Fibroblast of skin of right quadriceps (primary cell): ENCODE measurements at places on chromosomes 2 and 18.

GRCh38 chr2:215958257-215958656 lies 55.1 kb downstream of the MREG start:
- DNase-seq, result peak; percentile 28

DNA sequence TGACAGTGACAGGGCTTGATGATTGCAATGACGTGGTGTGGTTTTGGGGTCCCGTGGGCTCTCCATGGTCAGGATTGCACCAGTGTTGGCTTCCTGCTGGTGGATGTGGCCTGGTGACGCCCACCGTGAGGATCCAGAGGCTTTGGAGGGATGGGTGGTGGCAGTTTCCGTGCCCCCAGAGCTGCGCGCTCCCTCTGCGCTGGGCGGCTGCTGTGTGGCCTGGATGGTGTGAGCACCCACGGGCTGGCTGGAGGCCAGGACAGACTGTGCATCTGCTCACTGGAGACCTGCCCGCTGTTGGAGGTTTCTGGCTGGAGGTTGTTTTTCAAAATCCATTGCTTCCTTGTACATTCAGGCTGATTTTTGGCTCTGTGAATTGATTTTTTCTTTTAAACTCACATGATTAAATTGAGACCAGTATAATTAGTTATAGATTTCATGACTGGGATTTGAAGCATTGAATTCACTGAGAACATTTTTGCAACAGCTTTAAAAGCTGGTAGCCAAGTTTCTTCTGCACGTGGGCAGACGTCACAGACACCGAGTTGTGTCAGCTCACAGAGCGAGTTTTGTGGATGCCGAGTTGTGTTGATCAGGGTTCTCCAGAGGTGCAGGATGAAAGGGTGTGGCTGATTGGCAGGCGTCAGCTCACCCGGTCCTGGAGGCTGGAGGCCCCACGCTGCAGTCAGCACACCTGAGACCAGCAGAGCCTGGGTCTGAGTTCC lies 72.7 kb downstream of the KCNG2 start:
- DNase-seq, result no peak

DNA sequence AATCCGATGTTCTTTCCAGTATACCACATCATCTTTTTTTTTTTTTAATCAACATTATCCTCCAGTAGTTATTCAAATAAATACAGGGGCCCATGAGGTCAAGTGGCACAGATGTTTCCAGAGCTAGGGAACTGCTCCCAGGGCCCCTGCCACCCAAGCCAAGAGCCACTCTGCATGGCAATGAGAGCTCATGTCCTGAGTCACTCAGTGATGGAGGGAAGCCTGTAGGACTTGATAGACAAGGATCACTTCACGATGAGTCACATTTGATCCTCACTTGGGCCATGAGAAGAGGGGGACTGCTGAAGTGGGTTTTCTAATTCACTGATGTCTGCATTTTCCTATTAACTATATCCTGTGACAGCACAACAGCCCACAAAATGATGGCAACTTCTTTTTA lies 127.0 kb upstream of the PKDCC start:
- DNase-seq, result no peak

DNA sequence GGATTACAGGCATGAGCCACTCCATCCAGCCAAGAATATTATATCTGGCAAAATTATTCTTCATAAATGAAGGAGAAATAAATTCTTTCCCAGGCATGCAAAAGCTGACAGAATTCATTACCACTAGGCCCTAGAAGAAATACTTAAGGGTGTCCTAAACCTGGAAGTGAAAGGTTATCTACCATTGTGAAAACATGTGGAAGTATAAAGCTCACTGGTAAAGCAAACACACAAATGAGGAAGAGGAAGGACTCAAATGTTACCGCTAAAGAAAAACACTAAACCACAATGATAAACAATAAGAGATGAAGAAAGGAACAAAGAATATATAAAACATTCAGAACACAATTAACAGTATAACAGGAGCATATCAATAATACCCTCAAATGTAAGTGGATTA lies 171.8 kb downstream of the CAMKMT start:
- DNase-seq, result no peak

DNA sequence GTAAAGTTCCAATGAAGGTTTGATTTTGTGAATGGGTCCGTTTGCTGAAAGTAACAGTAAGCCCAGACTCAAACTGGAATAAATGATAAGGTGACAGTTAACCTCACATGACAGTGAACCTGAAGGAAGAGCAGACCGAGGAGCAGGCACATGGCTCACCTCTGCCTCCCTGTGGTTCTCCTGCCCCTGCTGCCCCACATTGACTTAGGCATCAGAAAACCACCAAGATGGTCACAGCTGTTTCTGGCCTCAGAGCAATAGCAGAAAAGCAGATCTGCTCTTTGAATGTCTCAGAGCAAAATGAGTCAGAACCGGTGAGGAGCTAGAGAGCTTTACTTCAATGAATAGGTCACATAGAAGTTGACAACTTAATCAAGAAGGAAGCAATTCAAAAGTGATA lies 487.6 kb downstream of the METTL4 start:
- no peak for DNase-seq

DNA sequence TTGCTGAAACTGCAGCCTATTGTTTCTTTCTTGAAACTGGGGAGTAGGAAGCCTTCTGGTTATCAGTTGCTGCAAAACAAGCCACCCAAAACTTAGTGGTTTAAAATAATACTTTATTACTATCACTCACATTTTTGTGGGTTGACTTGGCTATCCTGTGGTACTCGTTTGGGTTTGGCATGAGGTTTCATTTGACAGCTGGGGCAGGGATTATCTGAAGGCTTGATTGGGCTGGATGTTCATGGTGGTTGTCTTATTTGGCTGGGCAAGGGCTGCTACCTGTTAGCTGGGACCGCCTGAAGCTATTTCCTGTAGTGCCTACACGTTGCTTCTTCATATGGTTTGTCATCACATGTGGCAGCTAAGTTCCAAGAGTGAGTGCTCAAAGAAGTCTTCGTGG lies 122.3 kb downstream of the PLCL1 start:
- no peak for DNase-seq

GRCh38 chr2:9406529-9407362 lies 16.6 kb downstream of the ITGB1BP1 start:
- DNase-seq, result no peak

GRCh38 chr2:100919316-100919715 lies 82.8 kb upstream of the RPL31 start:
- no peak for DNase-seq

- DNase-seq, result peak; percentile 5
Measured at GRCh38 chr2:46574457-46575355, 95.3 kb downstream of the TMEM247 start.

GRCh38 chr18:58102018-58102417 lies 58.0 kb downstream of the NEDD4L start:
- DNase-seq, result no peak

GRCh38 chr18:7950380-7951136 lies 383.4 kb downstream of the PTPRM start:
- DNase-seq, result peak; percentile 65

GRCh38 chr2:154901063-154901462 lies 202.6 kb downstream of the KCNJ3 start:
- no peak for DNase-seq

- DNase-seq, result no peak
Measured at GRCh38 chr2:11824901-11825828, 78.7 kb downstream of the LPIN1 start.

GRCh38 chr2:233912691-233913423 lies 4.3 kb upstream of the TRPM8 start:
- DNase-seq, result peak; percentile 31

GRCh38 chr2:177392373-177393202 lies at the start of gene AGPS:
Gene AGPS, plus strand, starts transcription at chr2:177392773. Its CDS starts 17 bp downstream, at chr2:177392790.
- DNase-seq, result peak; percentile 58

- no peak for DNase-seq
Measured at GRCh38 chr2:160375802-160376469, 117.7 kb downstream of the RBMS1 start.

GRCh38 chr2:240563951-240564560 lies 3.9 kb downstream of the DUSP28 start:
- no peak for DNase-seq

DNA sequence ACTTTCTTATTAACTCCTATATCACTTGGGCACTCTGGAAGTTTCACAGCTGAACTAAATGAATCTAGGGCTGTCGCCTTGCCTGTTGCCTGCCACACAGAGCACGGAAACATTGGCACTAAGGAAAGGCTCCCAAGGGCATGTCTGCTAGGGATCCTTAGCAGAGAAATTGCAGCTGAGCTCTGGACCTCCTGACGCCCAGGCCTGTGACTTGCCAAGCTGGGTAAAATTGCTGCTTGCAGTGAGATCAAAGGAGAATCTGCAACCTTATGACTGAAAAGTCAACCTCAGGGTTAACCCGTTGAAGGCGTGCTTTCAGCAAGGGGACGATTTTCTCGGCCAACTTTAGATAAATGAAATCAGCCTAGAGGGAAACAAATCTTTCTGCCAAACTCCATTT lies 189.8 kb downstream of the NCK2 start:
- DNase-seq, result no peak

DNA sequence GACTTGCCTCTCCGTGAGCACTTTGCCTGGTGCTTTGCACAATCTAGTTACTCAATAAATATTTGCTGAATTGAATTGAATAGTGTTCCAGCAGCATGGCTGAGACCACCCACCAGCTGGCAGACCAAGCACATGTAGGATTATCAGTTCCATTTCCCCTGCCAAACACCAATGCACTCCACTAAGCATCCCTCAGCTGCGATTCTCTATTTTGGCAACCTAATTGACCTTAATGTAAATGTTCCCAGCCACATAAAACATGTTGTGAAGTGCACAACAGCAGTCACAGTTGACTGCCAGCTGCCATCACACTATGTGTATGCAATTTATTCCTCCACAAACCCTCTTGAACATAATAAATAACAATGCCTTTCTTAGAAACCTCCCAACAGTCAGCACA lies 1879.4 kb upstream of the PIK3C3 start:
- DNase-seq, result no peak

- DNase-seq, result peak; percentile 97
Measured at GRCh38 chr2:1731963-1732768, 12.1 kb downstream of the PXDN start.

- DNase-seq, result no peak
Measured at GRCh38 chr2:211070547-211070946, 514.1 kb downstream of the CPS1 start.

GRCh38 chr2:20640411-20641122 lies 10.3 kb downstream of the HS1BP3 start:
- no peak for DNase-seq

GRCh38 chr18:52408800-52409302 lies 68.9 kb downstream of the DCC start:
- DNase-seq, result no peak

DNA sequence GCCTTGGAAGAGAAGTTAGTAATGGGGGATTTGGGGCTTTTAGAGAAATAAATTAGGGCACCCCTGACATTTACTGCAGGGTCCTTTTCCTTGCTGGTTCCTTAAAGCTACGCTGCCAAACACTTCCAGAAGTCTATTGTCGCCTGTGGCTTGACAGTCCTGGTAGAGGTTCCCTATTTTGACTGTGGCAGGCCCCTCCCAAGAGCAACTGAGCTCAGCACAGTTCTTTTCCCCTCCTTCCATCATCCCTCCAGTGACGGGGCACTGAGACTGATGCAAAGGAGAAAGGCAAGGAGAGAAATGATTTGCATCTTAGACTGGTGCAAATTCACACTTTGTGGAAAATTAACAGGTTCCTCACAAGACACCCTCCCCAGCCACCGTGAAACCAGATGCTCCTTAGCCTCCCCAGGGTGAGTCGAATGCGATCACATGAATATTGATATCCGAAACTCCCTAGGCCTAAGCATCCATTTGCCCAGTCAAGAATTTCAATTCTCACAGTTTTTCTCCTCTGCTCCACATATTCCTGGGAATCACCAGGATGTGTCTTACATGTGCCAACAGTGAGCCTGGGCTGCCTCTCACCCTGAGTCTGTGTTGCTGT lies 45.4 kb downstream of the RABL2A start:
- DNase-seq, result no peak

DNA sequence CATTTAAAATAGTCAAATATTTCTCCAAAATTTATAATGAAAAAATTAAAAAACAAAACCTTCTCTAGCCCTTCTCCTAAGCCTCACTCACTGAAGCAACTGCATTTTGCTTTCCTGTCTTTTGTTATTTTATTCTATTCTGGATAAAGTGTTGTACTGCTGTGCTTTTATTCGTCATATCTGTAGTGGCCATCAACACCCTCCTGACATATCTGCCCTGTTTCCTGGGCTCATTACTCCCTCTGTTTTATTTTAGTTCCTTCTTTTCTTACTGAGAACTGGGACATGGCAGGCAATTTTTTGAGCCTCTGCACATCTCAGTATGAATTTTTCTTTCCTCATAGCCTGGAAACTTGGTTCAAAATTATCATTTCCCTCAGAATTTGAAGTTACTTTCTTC lies 224.2 kb downstream of the GULP1 start:
- no peak for DNase-seq

DNA sequence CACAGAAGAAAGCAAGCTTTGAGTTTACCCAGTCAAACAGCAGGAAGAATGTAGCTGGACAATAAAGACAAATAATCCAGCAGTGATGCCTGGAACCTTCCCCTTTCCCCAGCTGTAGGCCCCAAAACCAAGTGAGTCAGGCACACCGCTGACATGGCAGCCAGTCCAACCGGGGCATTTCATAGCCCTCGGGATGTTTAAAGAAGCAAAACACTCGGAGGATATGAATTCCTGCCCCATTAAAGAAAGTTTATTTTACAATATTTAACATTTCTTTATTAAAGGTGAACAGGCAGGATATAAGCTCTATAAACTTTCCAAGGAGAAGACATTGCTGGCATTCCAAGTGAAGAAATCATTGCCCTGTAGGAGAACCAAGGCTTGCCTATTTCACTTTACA lies 507.6 kb upstream of the TNP1 start:
- DNase-seq, result peak; percentile 35

GRCh38 chr2:224611938-224612337 lies 26.8 kb upstream of the CUL3 start:
- no peak for DNase-seq

DNA sequence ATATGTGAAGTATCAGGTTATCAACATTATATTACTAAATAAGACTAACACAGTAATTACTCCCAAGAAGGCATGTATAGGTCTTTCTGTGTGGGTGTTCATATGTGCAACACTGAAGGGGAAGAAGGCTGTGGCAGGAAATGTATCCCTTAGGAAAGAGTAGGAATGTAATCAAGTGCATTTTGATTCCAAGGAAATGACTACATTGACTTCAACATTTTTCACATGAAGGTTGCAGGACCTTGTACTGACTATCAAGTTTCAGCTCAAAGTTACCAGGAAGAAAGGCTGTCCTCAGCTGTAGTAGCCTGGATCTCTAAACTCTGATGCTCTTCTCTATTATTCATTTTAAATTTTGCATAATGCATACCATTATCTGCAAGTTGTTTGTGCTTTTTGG lies 680.8 kb downstream of the NYAP2 start:
- DNase-seq, result peak; percentile 87

- no peak for DNase-seq
Measured at GRCh38 chr18:49021076-49021432, 70.3 kb upstream of the SMAD7 start.

GRCh38 chr2:75568174-75568573 lies 7.4 kb upstream of the EVA1A start:
- DNase-seq, result no peak

- no peak for DNase-seq
Measured at GRCh38 chr2:128269990-128270671, 48.5 kb downstream of the HS6ST1 start.
